COR-L47 (cell line): ENCODE measurements at places on chromosomes 2 and 18.

GRCh38 chr18:58058720-58059119 is 14.7 kb downstream of the NEDD4L start:
- no peak for DNase-seq

- DNase-seq: no peak
Measured at GRCh38 chr2:202046572-202046971, 12.9 kb downstream of the FZD7 start.

DNA sequence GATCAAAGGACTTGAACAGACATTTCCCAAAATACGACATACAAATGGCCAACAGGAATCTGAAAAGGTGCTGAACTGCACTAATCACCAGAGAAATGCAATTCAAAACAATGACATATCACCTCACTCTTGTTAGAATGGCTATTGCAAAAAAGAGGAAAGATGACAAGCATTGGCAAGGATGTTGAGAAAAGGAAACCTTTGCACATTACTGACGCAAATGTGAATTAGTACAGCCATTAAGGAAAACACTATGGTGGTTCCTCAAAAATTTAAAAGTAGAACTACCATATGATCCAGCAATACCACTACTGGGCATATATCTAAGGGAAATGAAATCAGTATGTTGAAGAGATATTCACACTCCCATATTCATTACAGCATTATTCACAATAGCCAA is 57.7 kb upstream of the ASPRV1 start:
- no peak for DNase-seq

- DNase-seq: no peak
Measured at GRCh38 chr2:6929196-6929819, 12.1 kb downstream of the RNF144A start.

DNA sequence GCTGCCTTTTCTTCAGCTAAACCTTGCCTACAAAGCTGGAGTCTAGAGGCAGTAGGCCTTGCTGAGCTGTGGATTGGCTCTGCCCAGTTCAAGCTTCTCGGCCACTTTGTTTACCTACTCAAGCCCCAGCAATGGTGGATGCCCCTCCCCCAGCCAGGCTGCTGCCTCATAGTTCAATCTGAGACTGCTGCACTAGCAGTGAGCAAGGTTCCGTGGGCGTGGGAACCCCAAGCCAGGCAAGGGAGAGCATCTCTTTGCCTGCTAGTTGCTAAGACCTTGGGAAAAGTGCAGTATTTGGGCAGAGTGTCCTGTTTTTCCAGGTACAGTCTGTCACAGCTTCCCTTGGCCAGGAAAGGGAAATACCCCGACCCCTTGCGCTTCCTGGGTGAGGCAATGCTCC is 68.9 kb downstream of the VAPA start:
- no peak for DNase-seq

DNA sequence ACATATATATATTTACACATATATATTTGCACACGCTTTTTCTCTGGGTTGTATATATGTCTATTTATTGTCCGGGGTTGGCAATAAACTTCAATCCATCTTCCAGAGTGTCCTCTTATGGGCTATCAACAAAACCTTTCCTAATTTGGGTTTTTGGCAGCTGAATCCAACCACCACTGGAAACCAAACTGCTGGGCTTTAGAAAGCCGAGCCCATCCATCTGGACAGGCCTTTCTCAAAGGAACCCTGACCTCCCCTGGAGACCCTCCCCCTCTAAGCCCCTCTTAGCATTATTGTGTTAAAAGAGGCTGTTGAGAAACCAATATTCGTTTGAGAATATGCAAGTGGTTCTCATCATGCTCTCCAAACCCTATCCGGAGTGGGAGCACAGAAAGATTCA is 153.6 kb downstream of the NRP2 start:
- no peak for DNase-seq

- DNase-seq: peak; percentile 66
Measured at GRCh38 chr18:76274468-76275289, 220.4 kb downstream of the ZNF516 start.

DNA sequence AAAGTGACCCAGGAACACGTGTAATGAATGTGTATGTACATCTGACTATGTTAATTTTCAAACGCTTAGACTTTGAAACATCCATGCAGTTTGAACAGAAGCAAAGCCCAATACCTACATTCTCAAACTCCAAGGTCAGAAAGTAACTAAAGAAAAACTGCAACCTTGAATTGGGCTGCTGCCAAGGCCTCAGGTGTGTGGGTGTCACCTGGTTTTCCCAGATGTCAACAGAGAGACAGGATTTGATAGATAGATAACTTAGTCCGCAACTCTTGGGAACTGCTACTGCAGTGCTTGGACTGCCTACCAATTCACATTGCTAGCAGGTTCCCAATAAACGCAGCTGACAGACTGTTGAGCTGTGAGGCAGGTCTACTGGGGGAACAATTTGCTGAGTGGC is 78.7 kb upstream of the PAPOLG start:
- DNase-seq: no peak
